ENCODE measurements at places on chromosomes 4 and X.

GRCh38 chr4:152348670-152349069 is 187.2 kb downstream of the FBXW7 start:
- no peak for DNase-seq

DNA sequence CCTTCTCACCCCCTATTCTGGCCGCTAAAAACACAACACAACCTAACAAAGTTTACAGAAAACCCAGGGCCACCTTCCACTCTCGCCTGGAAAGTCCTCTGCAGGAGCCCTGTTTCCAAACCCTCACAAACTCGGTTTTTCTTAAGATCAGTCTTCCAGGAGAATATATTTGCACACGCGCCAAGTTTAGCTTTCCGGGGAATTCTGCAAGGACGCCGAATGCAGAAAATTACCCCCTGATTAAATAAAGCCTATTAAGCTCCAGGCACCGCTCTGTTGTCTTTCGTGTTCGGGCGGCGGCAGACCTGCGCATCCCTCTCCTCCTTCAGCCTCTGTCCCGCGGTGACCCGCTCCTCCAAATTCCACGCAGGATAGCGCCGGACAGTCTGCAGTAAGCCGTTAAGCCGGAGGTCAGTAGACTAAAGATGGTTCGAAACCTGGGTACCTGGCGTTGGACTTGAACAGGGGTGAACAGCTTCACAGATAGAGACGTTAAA is 5.0 kb downstream of the MSX1 start:
- no peak for DNase-seq

GRCh38 chr4:89242864-89243732 is 64.5 kb downstream of the GPRIN3 start:
- no peak for DNase-seq

GRCh38 chr4:74897386-74897785 is 35.5 kb upstream of the PARM1 start:
- no peak for DNase-seq

DNA sequence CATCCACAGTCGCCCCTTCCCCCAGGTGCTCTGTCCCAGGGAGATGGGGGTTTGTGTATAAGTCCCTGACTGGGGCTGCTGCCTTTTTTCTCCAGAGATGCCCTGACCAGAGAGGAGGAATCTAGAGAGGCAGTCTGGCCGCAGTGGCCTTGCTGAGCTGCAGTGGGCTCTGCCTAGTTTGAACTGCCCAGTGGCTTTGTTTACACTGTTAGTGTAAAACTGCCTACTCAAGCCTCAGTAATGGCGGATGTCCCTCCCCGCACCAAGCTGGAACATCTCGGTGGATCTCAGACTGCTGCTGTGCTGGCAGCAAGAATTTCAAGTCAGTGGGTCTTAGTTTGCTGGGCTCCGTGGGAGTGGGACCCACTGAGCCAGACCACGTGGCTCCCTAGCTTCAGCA is 102.6 kb upstream of the GIMD1 start:
- no peak for DNase-seq

- no peak for DNase-seq
These were observed 355.0 kb upstream of the GATB start for GRCh38 chr4:152115794-152116193.

DNA sequence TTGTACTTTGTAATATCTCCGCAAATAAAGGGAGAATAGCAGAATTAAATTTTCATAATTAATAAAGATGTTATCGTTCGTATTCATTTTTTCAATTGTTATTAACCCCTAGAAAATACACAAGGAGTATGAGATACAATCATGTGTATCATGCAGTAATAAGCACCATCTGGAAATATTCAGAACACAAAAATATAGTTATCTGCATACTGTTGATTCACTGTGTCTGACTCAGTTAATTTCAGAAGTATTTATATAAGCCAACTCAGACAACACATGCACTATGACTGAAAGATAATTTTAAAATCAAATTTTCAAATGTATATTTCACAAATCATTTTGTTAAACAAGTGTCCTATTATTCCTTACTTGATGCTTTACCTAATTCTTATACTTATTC is 1954.8 kb downstream of the ARAP2 start:
- DNase-seq = no peak

- DNase-seq = no peak
These were observed 149.6 kb downstream of the RAPGEF2 start for GRCh38 chr4:159252491-159252890.

DNA sequence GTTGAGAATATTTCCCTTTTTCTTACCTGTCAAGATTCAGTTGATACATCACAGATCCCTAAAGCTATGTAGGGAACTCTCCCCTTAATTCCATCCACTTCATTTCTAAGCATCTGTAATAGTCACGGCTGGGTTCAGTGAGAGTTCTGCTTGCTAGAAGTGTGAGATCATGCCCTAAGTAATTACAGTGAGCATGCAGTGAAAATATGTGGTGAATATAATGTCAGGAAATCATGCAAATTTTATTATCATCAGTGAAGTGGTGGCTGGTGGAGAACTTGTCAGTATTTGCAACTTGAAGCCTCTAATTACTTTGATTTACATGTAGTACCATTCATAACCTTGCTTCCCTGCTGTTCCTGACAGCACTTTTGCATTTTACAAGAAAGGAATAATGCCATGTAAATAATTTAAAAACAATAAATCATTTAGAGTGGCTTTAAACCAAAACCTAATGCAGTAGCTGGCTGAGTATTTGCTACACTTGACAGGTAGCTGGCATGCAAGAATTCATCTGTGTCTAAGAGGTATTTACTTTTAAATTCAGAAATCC is 28.3 kb upstream of the CFAP299 start:
- DNase-seq = no peak

DNA sequence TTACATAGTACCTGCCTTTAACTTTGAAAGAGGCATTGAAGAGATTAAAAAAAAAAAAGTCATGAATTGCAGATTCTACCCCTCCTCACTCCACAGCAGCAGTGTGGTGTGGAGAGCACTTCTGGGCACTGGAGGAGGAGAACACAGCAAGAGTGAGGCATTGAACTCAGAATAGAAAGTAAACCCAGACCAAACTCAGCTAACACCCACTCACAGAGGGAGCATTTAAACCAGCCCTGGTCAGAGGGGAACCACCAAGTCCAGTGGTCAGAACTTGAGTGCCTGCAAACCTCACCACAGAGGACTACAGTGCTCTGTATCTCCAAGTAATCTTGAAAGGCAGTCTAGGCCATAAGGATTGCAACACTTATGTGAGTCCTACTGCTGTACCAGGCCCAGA is 15.6 kb upstream of the UGT2A1 start:
- no peak for DNase-seq

GRCh38 chrX:48903290-48903689 is 5.6 kb downstream of the PQBP1 start:
- DNase-seq = no peak

GRCh38 chrX:97405031-97405660 is 521.4 kb downstream of the RPA4 start:
- no peak for DNase-seq

DNA sequence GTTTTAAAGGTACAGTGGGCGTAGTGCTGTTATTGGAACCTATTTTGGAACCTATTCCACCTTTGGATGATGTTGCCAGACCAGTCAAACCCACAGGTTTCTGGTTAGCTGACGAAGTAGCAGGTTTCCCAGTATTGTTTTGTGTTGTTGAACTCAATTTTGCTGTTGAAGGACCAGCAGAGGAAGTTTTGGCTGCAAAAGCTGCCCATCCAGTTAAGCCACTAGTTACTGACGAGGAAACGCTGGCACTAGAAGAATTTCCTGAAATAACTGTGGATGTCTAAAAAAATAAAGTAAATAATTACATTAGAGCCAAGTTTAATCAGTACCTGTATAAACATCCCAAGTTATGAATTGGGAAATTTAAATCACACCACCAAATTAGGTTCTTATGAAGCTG is 25.5 kb downstream of the INTS12 start:
- DNase-seq = no peak

GRCh38 chr4:33886356-33886755 is 2358.0 kb downstream of the ARAP2 start:
- no peak for DNase-seq

GRCh38 chr4:88858752-88859151 is 161.1 kb upstream of the NAP1L5 start:
- DNase-seq = no peak

DNA sequence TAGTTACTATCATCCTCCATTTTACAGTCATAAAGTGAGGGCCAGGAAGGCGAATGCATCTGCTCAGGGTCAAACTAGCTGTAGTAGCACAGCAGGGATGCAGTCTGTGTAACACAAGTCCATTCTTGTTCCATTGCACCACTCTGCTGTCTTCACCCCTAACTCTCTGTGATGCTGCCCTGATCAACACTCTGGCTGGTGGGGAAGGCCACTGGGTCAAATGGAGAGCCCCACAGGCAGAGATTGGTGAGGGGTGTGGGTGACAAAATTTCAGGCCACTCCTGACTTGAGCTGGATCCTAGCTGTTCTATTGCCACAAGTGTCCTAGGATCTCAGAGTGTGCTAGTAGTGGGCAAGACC is 136.5 kb downstream of the PJA1 start:
- no peak for DNase-seq

- no peak for DNase-seq
These were observed 507.0 kb downstream of the PPARGC1A start for GRCh38 chr4:23382879-23383278.

- no peak for DNase-seq
These were observed 113.3 kb downstream of the HPGD start for GRCh38 chr4:174408841-174409552.

DNA sequence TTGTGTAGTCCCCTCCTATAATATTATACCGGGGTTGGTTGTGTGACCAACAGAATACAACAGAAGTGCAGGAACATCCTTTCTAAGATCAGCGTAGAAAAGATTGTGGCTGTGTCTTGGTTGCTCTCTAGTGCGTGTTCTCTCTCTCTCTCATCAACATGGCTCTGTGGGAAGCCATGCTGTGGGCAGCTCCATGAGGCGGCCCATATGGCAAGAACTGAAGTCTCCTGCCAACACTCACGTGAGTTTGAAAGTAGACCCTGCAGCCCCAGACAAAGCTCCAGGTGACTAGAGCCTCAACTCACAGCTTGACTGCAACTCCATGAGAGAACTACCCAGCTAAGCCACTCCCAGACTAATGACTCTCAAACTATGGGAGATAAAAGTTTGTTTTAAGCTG is 118.7 kb downstream of the TSPAN5 start:
- no peak for DNase-seq

DNA sequence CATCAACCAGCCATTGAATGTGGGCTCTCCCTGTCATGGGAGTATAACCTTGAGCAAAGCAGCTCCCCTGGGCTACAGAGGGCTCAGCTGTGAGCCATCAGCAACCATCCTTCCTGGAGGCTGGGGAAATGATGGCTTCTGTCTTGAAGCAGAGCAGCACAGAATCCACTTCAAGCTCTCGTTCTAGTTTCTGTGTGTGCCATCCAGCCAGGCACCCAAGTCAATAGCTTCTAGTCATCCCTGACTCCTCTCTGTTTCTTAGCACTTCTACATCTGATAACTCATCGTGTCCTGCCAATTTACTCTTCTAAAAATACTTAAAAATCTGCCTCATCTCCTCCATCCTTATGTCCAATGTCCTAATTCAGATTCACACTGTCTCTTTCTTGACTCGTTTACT is 42.2 kb upstream of the TSPAN5 start:
- no peak for DNase-seq

DNA sequence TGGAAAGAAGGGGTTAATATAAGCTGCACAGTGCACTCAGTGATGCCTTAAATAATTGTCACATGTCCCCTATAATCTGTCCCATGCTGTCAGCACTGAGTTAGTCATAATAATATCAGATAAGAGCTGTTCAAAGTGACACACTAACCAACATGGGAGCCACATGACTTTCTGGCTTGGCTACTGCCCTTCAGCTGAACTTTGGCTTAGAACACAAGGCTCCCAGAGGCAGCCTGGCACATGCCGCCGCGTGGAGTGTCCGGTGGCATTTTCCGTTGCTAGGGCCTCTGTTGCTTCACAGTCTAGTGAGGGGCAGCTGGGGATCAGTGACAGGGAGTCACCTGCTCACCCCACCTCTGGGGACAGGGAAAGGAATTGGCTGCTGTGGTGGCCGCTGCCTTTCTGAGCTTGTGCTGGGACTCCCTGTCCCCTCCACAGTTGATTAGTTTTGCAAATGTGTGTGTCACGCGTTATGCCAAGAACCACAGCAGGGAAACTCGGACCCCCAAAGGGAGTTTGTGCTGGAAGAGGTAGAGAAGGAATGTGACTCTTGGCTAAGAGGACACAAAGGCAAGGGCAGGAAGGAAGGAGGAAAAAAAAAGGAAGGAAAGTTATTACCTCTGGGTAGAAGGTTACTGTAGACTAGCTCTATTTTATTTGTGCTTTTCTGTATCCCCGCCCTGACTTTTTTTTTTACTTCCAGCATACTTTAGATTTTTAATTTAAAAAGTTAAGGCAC is 41.1 kb upstream of the PPARGC1A start:
- DNase-seq = no peak

- DNase-seq = no peak
These were observed 229.1 kb downstream of the PALLD start for GRCh38 chr4:168725930-168726329.

DNA sequence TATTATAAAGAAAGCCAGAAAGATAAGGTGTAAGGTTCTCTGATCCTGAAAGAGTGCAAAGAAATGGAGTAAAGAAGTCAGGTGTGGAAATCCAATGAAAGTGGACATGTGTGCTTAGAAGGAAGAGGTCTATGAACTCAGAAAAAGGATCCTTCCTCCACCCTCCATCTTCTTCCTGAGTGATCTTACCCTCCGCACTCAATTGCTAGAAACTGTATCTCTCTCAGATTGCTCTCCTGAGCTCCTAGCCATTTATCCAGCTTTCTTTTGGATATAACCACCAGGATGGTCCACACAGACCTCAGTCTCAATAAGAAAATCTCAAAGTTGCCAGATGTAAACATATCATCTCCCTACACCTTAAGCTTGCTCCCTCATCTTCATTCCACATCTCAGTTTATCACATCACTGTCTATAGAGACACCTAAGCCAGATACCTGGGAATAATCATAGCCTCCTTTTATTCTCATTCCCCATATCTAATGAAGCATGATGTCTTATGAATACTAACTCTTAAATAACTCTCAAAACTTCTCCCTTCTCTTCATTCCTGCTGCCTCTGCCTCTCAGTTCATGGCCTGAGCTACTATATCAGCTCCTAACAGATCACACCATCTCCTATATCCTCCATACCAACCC is 573 bp downstream of the SERPINA7 start:
- DNase-seq = no peak

Measured in stimulated activated naive B cell treated with anti-CD40 and anti-IgM and Interleukin-4, amounts not matched to agents 10 μg/mL and 1 μg/mL and 100 μg/mL, for 72 hours (primary cell).